ENCODE measurements at places on chromosomes 12 and 14.

GRCh38 chr14:51138404-51139103 is 43.6 kb upstream of the TRIM9 start:
- DNase-seq: no peak

- DNase-seq: no peak
Measured at GRCh38 chr12:65100140-65100539, 21.0 kb downstream of the WIF1 start.

DNA sequence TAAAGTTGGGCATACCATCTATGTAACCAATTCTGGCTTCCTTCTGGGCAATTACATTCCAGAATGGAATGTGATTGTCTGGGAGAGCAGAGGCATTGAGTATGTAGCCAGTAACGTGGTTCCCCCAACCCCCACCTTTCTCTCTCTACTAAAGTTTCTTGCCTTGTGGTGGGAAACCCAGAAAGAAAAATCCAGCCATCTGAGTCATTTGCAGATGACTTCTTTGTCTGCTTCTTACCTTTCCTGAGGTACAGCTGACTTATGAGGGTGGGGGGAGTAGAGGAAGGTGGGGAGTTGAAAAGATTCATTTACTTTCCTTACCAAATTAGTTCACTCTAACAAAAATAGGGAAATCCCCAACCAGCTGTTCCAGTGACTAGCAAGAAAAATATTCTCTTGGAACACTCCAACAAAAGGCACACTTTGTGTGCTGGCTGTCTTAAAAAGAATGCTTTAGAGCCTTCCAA is 112.1 kb upstream of the FRMD6 start:
- no peak for DNase-seq

DNA sequence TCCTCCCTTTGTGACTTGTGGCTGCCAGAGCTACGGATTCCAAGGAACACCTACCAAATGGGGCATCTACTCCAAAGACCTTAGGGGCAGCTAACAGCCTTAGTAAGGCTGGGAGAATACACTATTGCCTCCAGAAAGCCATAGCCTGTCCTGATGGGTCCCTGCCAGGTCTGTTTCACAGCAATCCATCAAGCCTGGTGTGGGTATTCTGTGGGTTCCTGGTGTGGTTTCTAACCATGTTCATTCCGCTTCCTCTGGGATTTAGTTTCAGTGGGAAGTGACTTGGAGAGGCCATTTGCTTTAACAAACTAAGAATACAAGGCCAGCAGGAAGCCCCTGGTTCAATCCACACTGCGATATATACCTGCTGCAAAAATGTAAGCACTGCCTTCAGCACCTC is 220.5 kb downstream of the FOXN3 start:
- DNase-seq: no peak

DNA sequence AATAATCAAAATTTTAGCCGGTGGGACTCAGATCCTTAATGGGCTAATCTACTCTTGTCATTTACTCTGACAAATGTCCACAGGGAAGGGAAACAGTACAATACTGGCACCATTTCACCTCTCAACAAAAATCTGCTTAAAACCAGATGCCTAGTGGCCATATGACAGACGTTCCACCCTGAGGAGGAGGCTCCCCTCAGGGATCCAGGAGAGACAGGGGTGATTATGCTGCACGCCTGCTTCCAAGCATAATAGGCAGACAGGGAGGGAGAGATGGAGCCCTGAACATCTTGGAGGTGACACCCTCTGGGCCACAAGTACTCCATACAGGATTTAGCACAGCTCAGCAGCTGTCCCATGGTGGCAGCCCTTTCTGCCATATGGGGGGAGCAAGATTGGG is 24.8 kb upstream of the AKAP6 start:
- no peak for DNase-seq

DNA sequence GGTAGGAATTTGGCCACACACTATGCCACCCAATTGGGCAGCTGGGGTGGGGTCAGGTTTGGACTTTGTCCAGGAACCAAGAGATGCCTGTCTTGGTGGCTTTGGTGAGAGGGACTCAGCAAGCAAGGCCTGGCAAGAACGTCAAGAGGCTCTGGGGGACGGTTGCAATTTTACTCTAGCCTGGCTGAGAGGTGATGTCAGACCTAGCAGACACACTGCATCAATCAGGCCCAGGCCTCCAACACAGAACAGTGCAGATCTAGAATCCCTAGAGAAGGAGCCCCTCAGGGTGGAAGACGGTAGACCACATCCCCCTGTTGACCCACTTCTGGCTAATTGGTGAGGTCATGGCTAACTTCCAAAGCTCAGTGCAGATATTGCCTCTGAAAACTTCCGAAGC is 1.6 kb upstream of the UNC119B start:
- no peak for DNase-seq

DNA sequence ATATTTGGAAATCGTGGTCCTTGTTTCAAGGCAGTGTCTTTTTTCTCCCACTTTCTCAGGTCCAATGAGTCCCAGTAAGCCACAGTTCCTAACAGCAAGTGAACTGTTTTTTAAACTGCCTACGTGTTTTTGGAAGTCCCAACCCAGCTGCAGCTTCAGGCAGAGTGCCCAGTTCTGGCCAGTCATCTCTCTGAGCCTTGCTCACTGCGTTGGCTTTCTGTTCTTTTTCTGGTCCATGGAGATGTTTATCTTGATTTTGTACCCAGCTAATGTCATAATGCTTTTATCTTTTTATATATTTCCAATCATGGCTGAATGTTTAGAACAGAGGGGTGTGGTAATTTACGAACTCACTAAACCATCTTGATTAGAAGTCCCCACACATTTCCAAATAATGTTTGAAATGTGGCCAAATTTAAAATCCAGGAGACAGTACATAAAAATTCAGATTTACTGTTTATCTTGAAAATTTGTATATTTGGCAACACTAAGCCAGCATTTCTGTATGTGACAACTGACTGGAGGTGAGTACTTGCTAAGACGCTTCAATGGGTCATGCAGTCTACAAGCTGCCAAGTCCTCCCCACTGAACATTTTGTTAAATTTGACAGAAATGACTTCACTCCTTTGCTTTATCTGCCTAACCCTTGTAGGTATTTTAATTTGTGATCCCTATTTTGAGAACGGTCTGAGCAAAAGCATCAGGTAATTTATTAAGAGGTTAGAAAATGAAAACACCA is 46.1 kb upstream of the OTOGL start:
- DNase-seq: peak; percentile 26

- peak; percentile 22 for DNase-seq
Measured at GRCh38 chr12:67885375-67886169, 103.7 kb upstream of the IFNG-AS1 start.

DNA sequence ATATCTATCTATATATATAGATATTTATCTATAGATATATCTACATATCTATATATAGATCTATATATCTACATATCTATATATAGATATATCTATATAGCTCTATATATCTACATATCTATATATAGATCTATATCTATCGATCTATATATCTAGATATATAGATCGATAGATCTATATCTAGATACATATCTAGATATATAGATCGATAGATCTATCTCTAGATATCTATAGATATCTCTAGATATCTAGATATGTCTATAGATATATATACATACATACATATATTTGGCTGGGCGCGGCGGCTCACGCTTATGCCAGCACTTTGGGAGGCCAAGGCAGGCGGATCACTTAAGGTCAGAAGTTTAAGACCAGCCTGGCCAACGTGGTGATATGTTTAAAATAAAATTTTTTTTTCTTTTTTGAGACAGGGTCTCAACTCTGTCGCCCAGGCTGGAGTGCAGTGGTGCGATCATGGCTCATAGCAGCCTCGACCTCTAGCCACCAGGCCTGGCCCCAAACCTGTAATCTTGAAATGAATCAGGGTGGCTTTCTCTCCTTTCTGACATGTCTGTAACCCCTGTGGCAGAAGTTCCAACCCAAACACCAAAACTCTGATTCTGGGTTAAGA is 18.1 kb downstream of the ARPC3 start:
- no peak for DNase-seq

DNA sequence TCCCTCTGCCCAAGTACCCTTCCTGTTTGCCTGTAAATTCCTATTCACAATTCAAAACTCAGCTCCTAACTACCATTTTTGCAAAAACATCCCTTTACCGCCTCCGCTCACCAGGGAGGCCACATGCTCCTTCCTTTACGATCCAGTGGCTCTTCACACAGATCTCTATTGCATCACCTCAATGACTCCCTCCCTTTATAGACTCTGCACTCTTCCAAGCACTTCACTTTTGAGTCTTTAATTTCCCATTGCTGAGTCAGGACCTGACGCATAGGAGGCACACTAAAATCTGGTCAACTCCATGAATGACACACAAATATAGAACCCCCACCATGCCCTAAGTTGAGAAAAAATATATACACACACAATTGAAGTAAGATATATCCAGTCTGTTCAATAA is 45.9 kb downstream of the PPP1R13B start:
- DNase-seq: no peak
